ACHN (cell line): ENCODE measurements at places on chromosomes 16 and 17.

DNA sequence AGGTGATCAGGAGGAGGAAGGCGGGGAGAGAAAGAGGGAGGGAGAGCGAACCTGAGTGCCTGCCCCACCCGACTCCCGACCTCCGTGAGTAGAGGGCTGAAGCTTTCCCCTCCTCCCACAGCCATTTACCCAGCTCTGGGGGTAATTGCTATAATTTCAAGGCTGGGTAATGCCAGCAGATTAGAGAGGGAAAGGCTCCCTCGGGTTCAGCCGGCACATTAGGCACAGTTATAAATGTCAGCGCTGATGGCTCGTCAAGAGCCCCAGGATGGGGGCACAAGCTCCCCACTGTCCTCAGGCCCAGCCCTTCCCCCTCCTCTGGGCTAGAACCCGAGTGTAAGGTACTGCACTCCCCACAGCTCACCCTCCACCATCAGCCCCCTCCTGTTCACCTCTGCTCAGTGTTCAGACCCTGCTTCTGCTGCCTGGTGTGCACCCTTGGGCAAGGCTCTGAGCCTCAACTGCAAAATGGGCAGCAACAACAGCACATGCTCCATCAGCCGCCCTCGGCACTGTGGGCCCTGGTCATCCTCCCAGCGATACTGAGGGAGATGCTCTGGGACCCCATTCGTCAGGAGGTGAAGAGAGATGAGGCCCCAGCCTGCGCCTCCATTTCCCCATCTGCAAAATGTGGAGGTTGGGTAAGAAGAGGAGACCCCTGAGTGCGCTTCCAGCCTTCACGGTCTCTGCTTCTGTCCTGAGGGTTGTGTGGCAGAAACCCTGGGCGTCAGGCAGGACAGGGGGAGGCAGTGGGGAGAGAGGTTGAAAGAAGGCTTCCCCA, 77.2 kb downstream of the NT5M start:
- no peak for DNase-seq

- no peak for DNase-seq
These were observed 4.0 kb upstream of the HSBP1 start for GRCh38 chr16:83803811-83804210.

GRCh38 chr17:7894866-7895265, 6.3 kb downstream of the CHD3 start:
- no peak for DNase-seq

- DNase-seq, result no peak
These were observed 6.5 kb upstream of the UBB start for GRCh38 chr17:16374146-16374938.

DNA sequence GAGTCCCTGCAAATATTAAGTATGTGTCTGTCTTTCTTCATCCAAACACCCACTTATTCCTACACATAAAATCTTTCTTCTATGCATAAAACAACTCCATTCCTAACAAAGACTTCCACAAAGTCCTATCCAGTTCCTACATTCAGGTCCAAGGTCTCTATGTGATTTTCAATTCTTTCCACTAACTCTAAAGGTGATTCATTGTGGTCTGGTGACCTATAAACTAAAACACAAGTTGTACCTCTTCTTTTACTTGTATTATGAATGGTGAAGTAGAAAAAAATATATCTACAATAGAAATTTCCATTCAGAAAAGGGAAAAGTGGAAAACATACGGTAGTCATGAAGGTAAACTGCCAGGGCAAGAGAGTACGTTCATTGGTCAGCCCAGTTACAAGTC, 56.6 kb downstream of the USP32 start:
- no peak for DNase-seq

DNA sequence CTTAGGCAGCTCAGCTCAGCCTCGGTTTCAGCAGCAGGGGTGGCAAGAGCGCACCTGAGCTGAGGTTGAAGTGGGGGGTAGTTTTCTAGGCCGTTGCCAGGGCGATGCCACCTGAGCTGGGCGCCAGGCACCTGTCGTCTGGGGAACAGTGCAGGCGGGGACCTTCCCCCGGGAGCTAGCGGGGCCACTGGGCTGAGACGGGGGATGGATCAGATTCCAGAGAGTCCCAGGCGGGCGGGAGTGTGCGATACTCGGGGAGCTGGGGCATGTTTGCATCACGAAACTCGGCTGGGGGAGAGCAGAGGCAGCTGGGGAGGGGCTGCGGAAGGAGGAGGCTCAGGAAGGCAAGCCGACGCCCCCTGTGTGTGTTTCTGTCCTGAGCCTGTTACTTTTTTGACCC, 477 bp upstream of the CLDN9 start:
- no peak for DNase-seq

GRCh38 chr17:59310263-59310920, 21.1 kb upstream of the YPEL2 start:
- DNase-seq, result no peak

DNA sequence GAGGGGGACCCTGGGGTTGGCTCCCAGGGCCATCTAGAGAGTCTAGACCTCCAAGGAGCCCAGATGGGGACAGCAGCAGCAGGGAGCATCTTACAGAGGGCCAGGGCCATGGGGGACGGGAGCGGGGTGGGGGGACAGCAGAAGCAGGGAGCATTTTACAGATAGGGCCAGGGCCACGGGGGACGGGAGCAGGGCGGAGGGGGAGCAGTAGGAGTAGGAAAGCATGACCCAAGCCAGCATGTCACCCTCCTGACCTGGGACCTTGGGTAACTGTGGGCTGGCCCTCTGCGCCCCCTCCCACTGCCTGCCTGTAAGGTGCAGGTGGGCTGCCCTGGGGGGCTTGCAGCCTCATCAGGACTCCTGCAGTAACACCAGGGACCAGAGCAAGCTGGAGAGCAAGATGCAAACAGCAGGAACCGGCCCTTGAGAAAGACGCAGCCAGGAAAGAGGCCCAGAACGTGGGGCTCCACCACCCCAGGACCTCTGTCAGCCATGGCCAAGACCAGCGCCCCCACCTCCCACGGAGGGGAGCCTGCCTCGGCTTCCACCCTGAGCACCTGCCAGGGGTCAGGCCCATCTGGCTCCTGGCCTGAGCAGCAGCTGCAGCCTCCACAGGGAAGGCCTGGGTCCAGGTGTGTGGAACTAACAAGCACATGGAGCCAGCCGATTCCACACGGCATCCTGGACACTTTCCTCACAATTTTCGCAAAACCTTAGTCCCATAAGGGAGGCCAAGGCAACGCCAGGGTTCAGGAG, 2.4 kb downstream of the ZNF598 start:
- no peak for DNase-seq

- no peak for DNase-seq
These were observed 27.0 kb downstream of the NME3 start for GRCh38 chr16:1744338-1744840.

DNA sequence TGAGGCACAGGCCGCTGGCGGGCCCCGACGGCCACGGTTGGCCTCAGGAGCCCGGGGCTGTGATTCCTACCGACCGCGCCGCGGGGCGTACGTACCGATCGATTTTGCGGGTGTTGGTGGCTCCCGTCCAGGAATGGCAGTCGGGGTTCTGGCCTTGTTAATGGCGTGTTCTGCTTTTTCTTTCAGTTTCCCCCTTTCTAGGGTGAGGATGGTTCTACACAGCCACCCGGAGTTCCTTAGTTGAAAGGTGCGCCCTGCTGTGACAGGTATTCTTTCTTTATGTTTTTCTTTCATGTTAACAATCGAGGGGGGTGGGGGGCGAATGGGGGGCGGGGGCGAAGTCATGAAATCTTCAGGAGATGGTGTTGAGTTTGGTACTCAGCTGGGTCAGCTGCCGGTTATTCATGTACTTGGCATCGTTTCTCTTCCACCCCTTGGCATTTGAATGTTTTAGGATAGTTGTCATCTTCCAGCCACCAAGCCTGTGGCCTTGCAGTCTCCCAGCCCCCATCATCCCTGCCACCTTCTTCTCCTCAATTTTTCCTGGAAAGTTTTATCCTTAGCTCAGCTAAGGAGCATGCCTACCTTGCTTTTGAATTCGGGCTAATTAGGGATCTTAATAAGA, 802 bp downstream of the CYLD start:
- peak; percentile 65 for DNase-seq

- peak; percentile 76 for DNase-seq
These were observed at the start of gene MXRA7 for GRCh38 chr17:76710863-76711611. Gene MXRA7, minus strand, starts transcription at chr17:76710965. Its CDS starts 19 bp downstream, at chr17:76710946.
